COLO829 (cell line): ENCODE measurements at places on chromosomes 7 and 10.
A peak's percentile ranks its signal among the peaks of the same experiment; 100 is the strongest.

GRCh38 chr10:43402176-43402575, 6.8 kb downstream of the HNRNPF start:
- DNase-seq, result no peak

DNA sequence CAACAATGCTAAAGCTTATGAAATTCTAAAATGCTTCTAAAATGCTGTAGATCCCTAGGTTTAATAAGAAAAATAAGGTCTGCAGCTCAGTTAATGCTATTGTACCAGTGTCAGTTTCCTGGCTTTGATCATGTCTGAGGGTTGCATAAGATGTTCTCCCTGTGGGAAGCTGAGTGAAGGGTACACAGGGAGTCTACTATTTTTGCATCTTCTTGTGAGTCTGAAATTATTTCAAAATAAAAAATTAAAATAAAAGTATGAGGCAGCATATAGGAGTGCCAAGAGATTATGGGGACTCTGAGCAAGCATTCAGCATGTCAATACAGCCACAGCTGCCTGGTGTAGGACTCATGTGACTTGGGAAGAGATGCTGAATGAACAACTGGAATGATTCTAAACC, 14.7 kb downstream of the CHST15 start:
- DNase-seq, result no peak

DNA sequence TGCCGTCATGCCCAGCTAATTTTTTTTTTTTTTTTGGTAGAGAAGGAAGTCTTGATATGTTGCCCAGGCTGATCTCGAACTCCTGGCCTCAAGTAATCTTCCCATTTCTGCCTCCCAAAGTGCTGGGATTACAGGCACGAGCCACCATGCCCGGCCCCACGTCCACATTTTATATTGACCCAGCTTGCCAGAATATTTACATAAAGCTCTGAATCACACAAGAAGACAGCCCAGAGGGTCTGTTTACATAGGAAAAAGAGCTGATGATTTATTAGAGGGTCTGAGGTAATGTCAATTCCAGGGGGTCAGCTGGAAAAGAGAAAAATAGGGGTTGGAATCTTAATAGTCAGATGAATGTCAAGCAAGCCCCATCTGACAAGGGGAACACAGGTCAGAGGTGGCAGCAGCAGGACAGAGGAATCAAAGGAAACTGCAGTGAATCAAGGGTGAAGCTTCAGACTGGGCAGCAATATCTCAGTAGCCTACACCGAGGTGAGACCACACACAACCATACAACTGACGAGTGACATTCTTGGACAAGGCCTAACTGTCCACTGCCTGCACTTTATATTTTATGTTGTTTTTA, 15.8 kb upstream of the SLF2 start:
- DNase-seq, result no peak

DNA sequence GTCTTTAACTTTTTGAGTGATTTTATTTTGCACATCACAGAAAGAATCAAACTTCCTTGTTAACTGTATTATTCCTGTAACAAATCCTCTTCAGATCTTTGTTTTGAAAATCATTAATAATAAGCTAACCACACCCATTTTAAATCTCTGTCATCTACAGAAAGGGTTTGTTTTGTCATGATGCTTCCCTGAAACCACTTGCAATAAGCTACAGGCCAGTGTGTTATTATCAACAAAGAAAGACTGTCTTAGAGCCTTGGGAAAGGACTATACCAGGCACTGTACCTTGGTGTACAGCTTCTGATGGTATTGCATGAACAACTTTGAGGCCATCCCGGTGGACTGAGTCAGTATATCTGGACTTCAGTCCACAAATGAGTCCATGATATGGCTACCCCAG, 145.3 kb upstream of the FAM3C start:
- DNase-seq, result no peak

DNA sequence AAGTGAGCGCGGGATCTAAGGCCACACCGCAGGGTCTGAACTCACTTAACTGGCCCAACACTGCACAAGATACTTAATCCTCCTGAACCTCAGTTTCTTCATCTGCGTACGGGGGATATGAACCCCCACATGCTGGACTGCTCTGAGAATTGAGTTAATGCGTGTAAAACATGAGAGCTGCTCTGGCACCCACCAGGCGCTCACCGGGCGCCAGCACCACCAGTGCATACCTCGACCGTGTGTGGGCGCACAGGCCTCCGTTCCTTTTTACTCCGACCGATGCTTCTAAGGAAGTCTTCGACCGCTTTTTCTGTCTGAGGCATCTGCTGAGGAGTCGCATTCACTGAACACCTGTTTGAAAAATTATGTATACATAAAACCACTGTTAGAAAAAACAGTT, 27.2 kb downstream of the PITRM1 start:
- DNase-seq, result no peak

GRCh38 chr7:108331971-108332370, 124.3 kb downstream of the NRCAM start:
- DNase-seq, result no peak

GRCh38 chr7:26166684-26167266, 14.8 kb downstream of the NFE2L3 start:
- DNase-seq, result no peak

DNA sequence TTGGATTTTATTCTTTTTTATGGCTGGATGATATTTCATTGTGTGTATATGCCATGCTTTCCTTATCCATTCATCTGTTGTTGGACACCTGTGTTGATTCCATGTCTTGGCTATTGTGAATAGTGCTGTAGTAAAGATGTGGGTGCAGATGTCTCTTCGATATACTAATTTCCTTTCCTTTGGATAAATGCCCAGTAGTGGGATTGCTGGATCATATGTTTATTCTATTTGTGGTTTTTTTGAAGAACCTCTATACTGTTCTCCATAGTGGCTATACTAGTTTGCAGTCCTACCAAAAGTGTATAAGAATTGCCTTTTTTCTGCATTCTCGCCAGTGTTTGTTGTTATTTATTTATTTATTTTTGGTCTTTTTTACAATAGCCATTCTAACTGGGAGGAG, 159.8 kb downstream of the WNT2 start:
- DNase-seq, result no peak

GRCh38 chr10:128622706-128623105, 496.5 kb upstream of the MKI67 start:
- DNase-seq, result no peak

DNA sequence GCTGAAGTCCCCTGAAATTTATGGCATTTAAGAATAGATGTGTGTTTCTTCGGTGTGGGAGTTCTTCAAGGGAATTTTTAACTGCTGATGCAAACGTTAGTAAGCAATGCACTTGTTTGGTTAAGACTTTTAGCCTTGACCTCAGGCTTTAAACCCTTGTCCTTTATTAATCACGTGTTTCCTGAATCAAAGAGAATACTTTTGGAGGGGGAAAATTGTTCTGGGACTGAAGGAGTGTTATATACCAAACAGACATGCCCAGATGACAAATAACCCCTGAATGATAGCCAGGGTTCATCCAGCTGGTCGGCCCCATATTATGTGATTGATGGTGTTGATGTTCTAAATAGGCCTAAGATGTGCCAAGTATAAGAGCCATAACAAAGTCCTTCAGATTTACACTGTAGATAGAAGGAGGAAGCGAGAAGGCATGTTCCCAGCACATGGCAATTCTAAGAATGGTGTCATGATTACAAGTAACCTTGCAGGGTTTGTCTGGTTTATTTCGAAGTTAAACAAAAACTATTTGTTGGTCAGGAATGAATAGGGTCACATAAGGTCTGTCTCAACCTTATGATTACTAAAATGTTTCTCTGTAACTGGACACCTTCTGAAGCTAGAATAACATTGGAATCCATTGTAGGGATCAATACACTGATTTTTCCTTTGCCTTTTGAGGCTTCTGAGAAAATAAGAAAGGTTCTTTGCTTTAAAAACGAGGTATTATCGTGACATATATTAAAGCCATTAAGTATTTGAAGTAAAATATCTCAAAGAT, 124.2 kb upstream of the SEM1 start:
- peak; percentile 63 for DNase-seq

- no peak for DNase-seq
These were observed 338.8 kb downstream of the AUTS2 start for GRCh38 chr7:69937097-69937496.

DNA sequence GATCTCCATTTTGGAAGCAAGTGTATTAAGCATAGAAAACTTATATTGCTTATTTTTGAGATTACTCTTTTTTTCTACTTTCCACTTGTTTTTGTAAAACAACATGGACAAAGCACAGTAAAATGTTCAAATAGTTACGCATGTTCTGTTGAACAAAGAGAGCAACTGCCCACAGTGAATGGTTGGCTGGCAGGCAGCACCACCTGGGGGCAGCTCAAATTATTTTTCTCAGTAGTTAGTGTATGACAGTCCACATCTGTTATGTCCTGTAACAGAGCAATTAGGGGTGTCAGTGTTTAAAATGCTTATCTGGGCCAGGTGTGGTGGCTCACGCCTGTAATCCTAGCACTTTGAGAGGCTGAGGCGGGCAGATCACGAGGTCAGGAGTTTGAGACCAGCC, 46.1 kb upstream of the CACUL1 start:
- no peak for DNase-seq

DNA sequence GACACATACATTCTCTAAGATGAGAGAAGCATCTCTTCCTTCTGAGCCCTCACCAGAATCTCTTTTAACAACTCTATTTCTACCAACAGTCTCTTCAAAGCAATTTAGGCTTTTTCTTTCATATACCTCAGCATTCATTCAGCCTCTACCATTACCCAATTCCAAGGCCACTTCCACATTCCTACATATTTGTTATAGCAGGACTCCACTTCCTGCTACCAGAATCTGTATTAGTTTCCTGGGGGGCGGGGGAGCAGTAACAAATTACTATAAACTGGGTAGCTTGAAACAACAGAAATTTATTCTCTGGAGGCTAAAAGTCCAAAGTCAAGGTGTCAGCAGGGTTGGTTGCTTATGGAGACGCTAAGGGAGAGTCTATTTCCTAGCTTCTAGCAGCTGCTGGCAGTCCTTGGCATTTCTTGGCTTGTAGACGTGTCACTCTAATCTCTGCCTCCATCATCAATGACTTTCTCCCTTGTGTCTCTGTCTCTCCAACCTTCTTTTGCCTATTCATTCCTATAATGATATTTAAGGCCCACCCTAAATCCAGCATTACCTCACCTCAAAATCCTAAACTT, 7.4 kb downstream of the PRPS1L1 start:
- no peak for DNase-seq

DNA sequence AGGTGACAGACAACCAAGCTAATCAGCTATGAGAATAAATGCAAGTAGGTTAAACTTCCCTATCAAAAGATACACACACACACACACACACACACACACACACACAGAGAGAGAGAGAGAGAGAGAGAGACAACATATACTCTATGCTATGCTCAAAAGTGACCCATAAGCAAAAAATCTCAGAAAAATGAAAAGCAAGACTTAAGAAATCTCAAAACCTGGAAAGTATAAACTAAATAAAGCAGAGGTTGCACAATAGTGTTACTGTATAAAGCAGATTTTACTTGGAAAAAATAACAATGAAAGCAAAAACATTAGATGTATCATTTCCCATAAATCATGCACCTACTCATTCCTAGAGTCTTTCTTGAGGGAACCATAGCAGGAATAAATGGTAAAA, 221.5 kb downstream of the INHBA start:
- DNase-seq, result no peak

GRCh38 chr10:127576051-127576450, 26.9 kb downstream of the NPS start:
- DNase-seq, result no peak

DNA sequence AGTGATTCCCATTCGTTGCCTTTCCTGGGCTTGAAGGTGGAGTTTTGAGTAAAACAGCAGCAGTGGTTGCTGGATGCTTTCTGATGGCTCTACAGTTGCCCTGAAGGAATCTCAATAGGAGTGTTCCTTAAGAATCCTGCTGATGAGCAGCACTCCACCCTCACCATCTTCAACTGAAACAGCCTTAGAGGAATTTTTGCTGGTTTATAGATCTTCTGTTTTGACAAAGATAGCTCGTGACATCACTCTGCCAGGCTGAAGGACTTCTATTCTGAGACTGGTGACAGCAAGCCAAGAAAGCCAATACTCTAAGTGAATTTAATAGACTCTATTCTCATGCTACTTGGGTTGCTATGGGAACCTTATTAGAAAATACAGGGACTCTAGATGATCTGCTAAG, 1014.7 kb downstream of the NRG3 start:
- DNase-seq, result no peak

DNA sequence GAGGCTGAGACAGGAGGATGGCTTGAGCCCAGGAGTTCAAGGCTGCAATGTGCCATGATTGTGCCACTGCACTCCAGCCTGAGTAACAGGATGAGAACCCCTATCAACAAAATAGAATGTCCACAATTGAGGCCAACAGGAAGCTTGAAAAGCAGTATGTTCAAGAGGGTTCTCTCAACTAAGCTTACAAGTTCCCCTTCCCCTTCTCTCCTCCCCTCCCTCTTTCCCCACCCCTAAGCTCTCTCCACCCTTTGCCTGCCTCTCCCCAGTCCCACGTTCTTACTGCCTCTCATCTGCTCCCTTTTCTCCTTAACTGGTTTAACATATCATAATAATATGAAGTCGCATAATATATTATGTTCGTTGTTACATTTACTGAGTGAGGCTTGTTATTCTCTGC, 35.4 kb downstream of the KIAA1549 start:
- no peak for DNase-seq

- DNase-seq, result no peak
These were observed 151.3 kb downstream of the GALNT11 start for GRCh38 chr7:152176797-152177196.

- peak; percentile 40 for DNase-seq
These were observed 71.5 kb upstream of the ADO start for GRCh38 chr10:62732841-62733653.

- DNase-seq, result no peak
These were observed 100.8 kb downstream of the EGFR start for GRCh38 chr7:55119571-55119970.

DNA sequence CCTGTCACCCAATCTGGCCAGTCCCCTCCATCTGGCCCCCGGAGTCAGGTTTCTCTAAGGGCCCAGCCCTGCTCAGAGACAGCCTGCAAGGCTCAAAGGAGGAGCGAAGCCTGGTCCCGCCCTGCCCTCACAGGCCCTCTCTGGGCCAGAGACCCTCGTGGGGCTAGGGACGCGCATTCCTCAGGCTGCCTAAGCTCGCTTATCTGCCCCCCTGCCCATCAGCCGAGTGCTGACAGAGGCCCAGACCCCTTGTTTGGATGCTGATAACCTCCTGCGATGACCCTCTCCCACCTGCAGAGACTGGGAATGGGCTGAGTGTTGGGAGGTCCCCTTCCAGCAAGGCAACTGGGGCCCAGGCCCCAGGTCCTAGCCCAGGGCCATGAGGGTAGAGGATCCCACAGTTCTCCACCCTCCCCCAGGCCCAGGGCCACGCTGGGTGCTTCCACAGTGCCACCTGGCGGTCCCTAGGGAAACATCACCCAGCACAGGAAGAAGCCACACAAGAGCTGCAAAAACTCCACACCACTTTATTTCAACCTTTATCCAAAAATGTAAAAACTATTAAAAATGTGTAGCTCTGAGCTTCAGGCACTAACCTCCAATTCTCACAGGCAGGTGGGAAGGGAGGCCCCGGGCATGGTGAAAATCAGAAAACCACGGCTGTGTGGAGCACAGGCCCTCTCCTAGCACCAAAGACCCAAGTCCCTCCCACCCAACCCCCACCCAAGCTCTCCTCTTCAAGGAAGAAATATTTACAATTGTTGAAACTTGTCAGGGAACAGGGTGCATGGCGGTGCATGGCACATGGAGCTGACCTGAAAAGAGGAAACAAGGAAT, 2.2 kb downstream of the NPM3 start:
- DNase-seq, result peak; percentile 84
